Renal cortex interstitium (tissue), 15 donors: ENCODE measurements at places on chromosomes 7 and 10. TPM values are rescaled to one million over a fixed set of nuclear protein-coding genes. Genes with fewer than 3 reads are reported as not detected.

The OR2A2 gene
- not detected for polyA plus RNA-seq

The AGBL3 gene
- polyA plus RNA-seq, result 9.1 TPM

The GNGT1 gene
- not detected for polyA plus RNA-seq

The SORBS1 gene
- 30.9 TPM for polyA plus RNA-seq

The TAS2R3 gene
- 0.82 TPM for polyA plus RNA-seq

The SORCS1 gene
- polyA plus RNA-seq, result 10.7 TPM

The FOXI2 gene
- 1.1 TPM for polyA plus RNA-seq

The LGI1 gene
- polyA plus RNA-seq, result 4.2 TPM

The GHRHR gene
- 0.15 TPM for polyA plus RNA-seq

The LRRC61 gene
- 24.6 TPM for polyA plus RNA-seq

The ACTL6B gene
- polyA plus RNA-seq, result not detected

The VENTX gene
- 0.22 TPM for polyA plus RNA-seq

The AKR1C8 gene
- polyA plus RNA-seq, result 0.09 TPM
